NCI-H446 (cell line): ENCODE measurements at places on chromosomes 12 and 14.

GRCh38 chr14:33451211-33451610 lies 499.7 kb downstream of the EGLN3 start:
- no peak for DNase-seq

- no peak for DNase-seq
Observed at GRCh38 chr12:57883057-57883456, 36.5 kb upstream of the CTDSP2 start.

DNA sequence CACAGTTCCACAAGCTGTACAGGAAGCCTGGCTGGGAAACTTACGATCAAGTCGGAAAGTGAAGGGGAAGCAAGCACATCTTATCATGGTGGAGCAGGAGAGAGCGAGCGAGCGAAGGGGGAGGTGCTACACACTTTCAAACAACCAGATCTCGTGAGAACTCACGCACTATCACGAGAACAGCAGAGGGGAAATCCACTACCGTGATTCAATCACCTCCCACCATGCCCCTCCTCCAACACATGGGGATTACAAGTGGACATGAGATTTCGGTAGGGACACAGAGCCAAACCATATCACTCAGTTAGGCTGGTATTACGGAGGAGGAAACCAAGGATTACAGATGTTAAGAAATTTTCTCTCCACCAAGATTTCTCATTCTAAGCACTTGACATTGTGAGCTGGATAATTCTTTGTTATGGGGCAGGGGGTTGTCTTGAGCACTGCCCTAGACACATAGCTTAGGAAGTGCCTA lies 262.0 kb upstream of the G2E3 start:
- no peak for DNase-seq

DNA sequence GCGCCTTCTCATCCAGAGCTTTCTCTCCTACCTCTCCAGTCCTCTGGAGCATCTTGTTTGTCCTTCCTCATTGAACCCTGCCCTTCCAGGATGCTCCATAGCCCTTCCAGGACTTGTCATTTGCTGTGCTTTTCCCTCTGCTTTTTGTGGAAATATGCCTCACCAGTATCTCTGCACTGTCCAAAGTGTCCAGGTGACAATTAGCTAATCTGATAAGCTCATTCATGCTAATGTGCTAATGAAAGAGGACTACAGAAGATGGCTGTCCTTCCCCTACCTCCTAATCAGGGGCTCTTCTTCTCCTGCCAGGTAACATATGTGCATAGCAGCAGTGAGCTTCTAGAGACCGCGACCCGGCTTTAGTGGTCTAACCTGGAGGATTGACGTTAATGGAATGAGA lies 58.4 kb upstream of the OTX2 start:
- no peak for DNase-seq

GRCh38 chr12:11778713-11779685 lies 129.5 kb downstream of the ETV6 start:
- no peak for DNase-seq

DNA sequence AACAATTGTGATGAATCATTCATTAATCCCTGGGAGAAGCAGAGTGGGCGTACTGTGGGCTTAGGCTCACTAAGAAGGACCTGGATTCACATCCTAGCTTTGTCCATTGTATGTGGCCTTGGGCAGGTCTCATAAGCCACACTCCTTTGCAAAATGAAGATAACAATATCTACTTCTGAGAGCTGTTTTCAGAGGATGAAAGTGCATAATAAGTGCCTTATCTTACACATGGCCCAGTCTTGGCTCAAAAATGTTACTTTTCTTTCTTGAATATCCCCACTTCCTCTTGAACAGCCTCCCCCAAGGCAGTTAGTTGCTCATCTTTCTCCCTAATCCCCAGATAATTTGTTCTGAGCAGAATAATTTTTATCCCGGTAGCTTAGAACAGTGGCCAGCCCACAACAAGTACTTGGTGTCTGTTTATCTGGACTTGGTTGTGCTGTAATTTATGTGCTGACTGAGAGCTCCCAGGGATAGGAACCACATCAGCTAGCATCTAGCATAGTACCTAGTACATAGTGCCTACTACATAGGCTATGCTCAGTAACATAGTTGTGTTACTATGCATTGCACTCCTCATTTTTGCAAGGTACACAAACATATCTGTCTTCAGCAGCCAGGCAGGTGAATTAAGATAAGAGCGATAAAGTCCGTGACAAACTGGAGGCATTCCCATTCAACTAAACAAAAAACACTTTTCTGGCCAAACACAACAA lies 61.7 kb upstream of the NUDT4 start:
- no peak for DNase-seq

GRCh38 chr12:107441665-107442300 lies 243.8 kb upstream of the PWP1 start:
- DNase-seq, result no peak
